ENCODE measurements at places on chromosomes 16 and 17. TPM values are rescaled to one million over a fixed set of nuclear protein-coding genes. Genes with fewer than 3 reads are reported as not detected.

DNA sequence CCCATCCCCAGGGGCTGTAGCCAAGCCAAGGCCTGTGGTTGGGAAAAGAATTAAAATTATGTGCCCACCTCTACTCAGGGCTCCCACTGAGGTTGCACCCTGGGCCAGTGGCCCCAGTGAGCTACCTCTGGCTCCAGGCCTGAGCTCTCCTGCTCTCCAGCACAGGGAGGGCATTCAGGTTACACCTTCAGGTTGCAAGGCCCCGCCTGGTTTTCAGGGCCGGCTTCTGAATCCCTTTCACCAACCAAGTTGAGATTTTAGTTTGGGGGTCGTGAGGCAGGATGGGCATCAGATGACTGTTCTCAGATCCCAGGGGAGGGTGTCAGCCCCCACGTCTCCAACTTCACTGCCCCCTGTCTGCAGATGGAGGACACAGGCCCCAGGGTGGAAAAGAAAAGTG is 8.0 kb upstream of the KATNB1 start:
- no peaks in the 10 kb centered on the region for H3K4me1 ChIP-seq
- peak overlapping the region; percentile 21 for H3K27ac ChIP-seq
- H3K4me3 ChIP-seq, result no peak overlapping the region
- no peaks in the 10 kb centered on the region for H3K27me3 ChIP-seq
- no peak for DNase-seq

DNA sequence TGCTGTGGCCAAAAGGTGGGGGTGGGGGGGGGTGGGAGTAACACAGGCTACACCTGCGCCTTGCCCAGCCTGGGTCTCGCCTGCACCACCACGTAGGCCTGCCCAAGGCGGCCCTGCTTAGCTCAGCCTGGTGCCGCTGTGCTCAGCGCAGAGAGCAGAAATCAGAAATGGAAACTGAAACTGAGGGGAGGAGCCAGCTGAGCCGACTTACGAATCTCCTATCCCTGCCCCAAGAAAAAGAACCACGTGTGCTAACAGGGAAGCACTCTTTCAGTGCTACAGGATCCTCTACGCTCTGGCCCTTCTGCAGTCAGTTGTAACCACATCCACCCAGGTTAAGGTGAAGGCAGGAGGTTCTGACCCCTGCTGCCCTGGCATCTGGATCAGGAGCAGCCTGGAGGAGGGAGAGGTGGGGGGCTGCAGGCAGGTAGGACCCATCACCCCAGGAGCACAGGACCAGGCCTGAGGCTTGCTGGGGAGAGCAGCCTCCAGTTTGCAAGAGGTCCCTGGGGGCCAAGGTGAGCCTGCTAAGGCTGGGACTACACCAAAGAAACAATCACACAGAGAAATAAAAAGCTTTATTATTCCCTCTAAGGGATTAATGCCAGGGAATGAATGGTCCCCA is at the start of gene DHX58:
TSS of gene DHX58 (minus strand) at position 163 of the 625 bp plus-strand sequence. CDS start 822 bp downstream, outside the sequence.
- H3K27me3 ChIP-seq, result no peaks in the 10 kb centered on the region
- H3K27ac ChIP-seq, result peak within 1 kb of the TSS; percentile 86
- peaks cover 41% of the 10 kb centered on the region for H3K36me3 ChIP-seq
- DNase-seq, result peak; percentile 83

DNA sequence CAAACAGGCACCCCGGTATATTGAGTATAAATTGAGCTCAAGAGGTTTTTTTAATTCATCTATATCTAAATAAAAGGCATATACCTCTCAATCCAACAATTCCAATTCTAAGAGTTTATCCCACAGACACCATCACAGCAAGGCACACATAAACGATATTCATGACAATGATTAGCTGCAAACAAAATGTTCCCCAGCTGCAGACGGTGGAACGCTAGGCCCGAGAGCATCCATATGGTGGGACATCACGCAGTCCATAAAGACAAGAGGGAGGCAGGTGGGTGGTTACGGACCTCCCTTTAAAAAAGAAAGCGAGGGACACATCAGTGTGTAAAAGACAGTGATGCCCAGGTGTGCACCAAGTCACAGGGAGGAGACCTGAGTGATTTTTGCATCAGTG is 28.1 kb downstream of the MEAK7 start:
- no peak overlapping the region for H3K27ac ChIP-seq
- no peaks in the 10 kb centered on the region for H3K27me3 ChIP-seq
- peaks cover 39% of the 10 kb centered on the region for H3K36me3 ChIP-seq
- DNase-seq, result no peak

DNA sequence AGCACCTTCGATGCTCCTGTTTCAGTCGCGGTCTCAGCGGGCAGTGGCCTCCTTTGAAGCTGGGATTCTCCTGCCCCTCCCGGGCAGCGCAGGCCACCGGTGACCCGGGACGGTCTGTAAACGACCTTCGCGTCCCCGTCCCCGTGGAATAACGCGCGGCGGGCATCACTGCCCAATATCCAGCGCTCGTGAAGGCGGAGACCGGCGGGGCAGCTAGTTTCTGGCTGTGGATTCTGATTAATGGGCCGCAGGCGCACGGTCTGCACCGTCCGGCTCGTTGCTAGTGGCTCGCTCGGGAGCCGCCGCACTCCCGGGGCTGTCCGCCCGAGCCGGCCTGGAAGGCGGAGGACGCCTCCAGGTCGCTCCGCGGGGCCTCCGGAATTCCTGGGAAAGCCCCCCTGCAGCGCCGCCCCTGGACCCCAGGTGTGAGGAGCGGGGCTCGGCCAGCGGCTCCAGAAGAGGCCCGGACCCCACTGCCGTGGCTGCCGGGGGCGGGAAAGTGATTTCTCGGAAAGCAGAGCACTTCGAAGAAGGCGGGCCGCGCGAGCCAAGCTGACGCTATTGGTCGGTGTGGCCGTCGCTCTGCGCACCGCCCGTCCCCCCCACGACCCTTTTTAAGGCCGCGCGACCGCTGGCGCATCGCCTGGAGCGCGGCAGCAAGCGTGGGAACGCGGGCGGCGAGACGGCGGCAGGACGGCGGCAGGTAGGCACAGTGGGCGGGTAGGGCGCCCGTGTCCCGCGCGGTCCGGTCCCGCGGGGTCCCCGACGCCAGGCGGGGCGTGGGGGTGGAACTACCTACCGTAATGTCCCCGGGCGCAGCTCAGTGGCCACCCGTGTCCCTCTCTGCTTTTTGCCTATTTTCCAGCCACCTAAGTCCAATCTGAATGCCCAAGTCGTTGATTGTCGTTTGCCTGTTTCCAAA is at the start of gene IRF8:
TSS of gene IRF8 (plus strand) at position 642 of the 922 bp plus-strand sequence. CDS start 3,854 bp downstream, outside the sequence.
- H3K4me1 ChIP-seq, result peaks cover 60% of the 10 kb centered on the region
- H3K4me3 ChIP-seq, result peak within 1 kb of the TSS; percentile 88
- H3K36me3 ChIP-seq, result peaks cover 32% of the 10 kb centered on the region
- H3K27ac ChIP-seq, result peak within 1 kb of the TSS; percentile 78

DNA sequence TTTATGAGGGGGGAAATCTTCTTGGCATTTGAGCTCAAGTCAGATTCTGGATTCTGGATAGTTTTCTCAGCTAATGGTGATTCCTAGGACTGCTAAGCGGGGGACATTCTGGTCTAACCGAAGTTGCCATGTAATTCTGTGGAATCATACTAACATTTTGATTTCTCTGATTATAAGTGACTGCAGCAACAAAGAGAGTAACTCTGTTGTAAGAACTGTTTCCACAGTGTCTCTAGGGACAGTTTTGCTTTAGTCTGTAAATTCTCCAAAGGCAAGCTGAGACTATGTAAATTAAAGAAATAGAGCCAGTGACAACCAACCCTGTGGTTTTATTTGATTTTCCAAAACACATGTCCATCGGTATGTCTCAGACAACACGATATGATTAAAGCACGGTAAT is 286.2 kb downstream of the IRX3 start:
- no peak for DNase-seq
- H3K27me3 ChIP-seq, result no peaks in the 10 kb centered on the region
- no peak overlapping the region for H3K27ac ChIP-seq
- H3K36me3 ChIP-seq, result no peaks in the 10 kb centered on the region
- no peak overlapping the region for H3K4me3 ChIP-seq

DNA sequence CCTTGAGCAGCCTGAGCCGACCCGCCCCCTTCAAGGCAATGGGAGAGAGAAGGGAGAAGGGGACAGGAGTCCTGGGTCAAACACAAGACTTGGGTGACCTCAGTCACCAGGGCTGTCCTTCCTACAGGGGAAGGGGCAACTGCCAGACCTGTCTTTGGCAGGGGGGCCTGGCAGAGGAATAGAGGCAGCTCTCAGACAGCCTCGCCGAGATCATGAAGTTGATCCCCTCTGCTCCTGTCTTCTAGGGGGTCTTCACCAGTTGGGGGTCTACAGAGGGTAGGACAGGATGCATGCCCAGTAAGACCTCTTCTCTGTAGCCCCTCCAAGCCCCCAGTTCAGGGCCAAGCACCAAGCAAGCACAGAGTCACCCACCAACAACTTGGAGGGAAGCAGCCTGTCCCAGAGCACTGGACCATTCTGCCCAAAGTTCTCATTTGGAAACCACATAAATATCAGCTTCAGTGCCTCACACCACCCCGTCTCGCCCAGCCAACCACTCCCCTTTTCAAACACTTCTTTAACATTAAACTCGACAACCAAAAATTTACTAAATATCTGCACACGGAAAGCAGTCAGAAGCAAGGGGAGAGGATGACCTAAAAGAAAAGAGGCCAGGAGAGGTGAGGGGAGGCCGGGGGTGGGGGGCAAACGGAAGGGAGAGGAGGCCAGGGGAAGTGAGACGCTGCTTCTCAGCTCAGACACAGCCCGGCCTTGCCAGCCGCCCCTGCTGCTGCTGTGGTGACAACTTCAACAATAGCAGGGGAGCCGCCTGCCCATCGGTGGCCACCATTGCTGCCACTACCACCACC is 7.7 kb downstream of the DOK4 start:
- H3K4me3 ChIP-seq, result no peak overlapping the region
- peaks cover 18% of the 10 kb centered on the region for H3K4me1 ChIP-seq
- no peak overlapping the region for H3K27ac ChIP-seq
- H3K27me3 ChIP-seq, result peaks cover 2% of the 10 kb centered on the region
- DNase-seq, result no peak

ABCA6 gene
- not detected for total RNA-seq

Data from activated T-helper 1 cell treated with anti-CD3 and anti-CD28 coated beads, Interleukin-12 subunit alpha, Interleukin-12 subunit beta, Interleukin-2, Interleukin-4 antibody, amounts not matched to agents 30 ng/mL and 10 ng/mL and 1 ng/mL, durations not matched to agents 14 hours and 24 hours and 36 hours (primary cell).